ENCODE measurements at places on chromosomes 1 and 21.

GRCh38 chr1:91608876-91609275 lies 108.2 kb downstream of the CDC7 start:
- DNase-seq = no peak

DNA sequence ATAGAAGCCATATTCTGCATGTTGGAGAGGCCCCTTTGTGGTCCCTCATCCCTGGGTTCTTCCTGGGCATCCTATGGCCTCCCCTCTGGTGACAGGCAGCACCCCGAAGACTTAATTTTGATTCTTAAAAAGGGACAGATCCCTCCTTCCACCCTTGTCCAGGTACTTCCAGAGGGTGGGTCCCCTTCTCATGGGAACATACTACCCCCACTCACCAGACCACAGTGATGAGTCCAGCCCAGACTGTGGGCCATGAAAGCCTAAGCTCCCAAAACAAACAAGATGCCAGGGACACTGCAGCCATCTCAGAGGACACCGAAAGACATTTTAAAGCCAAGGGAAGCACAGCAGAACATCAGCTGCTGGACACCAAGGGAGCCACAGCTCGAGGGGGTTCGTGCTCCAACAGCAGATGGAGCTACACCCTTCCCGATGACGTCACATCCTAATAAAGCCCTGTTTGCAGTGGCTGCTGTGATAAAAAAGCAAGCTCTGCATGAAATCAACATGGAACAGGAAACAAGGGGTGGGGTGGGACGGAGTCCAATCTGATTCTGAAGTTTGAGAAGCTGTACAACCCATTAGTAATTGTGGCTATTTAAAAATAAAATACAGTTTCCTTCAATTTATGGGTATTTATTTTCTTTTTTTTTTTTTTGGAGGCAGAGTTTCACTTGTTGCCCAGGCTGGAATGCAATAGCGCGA lies 32.4 kb downstream of the GNB1 start:
- DNase-seq = no peak

DNA sequence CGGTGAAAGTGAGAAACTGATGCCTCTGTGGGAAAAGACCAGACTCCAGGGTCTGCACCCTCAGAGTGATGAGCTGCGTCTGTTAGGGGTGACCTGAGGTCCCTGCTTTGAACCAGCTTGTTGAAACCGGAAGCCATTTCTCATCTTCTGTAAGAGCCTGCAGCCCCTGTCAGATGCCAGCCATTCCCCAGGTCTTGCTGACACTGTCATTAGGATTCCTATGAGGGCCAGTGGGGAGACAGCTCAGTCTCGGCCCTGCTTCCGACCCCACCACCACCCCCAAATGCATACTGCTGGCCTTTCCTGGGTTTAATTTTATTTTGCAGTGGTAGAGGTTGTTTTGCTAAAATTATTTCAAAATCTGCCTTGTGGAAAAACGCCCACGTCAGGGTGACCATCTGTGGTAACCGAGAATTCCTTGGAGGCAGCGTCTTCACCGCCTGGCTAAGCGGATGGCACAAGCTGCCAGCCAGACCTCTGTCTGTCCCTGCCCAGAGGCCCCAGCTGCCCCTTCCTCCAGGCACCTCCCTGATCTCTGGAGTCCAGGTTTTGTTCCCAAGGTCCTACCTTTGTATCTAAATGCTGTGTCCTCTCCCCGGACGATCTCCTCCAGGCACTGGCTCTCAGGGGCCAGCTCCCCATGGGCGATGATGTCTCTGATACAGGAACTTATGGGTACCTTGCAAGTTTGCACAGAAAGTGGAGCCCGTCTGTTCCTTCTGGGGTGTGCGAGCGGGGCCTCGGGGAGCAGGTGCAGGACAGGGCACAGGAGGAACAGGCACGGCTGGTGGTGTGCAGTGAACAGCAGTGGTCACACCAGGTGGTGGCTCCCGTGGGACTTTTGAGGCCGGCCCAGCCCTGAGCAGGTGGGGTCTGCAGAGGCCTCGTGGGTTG lies 49.9 kb downstream of the PRKCZ start:
- no peak for DNase-seq

DNA sequence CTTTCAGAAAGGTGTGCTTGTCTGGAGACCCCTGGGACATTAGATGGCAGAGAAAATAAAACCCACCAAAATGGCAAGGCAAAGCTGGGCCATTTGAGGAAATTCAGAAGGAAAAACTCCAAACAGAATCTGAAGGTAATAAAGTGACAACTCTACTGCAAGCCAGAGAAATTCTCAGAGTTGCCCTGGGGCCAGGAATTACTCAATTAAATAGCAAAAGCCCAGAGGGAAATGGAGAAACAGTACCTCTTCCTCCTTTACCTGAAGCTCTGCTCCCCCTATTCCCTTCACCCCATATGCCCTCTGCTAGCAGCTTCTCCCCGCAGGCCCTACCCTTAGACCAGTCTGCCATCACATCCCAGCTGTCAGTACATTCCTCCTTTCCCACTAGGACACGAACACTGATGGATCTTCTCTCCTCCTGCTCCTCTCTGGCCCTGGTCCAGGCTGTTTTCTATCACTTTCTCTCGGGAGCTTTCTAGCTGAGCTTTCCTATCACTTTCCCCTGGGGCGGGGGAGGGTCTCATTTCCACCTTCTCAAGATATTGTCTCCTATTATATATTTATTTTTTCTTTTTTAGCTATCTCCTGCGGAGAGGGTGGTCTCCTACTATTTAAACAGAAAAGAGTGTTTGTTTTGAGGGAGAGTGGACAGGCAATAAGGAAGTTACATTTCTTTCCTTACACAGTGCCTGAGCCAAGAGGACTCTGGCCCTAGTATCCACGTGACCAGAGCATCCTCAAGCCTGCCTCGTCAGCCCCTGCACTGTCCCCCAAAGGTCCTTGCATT lies 47.7 kb upstream of the RBM15 start:
- DNase-seq = no peak

DNA sequence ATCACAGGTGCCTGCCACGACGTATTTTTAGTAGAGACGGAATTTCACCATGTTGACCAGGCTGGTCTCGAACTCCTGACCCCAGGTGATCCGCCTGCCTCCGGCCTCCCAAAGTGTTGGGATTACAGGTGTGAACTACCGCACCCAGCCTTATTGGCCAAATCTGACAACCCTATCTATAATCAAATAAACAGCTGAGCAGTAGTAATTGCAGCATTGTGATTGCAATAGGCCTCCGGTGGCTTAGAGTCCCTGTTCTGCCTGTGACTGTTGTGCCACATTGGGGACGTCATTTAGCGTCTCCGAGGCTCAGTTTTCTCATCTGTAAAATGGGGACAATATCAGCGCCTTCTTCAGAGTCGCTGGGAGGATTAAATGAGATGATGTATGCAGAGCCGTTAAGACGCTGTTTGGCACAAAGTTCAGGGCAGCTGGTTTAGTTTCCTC lies 569 bp upstream of the CAPN2 start:
- no peak for DNase-seq

GRCh38 chr21:46393941-46394594 lies 64.6 kb upstream of the DIP2A start:
- DNase-seq = no peak

DNA sequence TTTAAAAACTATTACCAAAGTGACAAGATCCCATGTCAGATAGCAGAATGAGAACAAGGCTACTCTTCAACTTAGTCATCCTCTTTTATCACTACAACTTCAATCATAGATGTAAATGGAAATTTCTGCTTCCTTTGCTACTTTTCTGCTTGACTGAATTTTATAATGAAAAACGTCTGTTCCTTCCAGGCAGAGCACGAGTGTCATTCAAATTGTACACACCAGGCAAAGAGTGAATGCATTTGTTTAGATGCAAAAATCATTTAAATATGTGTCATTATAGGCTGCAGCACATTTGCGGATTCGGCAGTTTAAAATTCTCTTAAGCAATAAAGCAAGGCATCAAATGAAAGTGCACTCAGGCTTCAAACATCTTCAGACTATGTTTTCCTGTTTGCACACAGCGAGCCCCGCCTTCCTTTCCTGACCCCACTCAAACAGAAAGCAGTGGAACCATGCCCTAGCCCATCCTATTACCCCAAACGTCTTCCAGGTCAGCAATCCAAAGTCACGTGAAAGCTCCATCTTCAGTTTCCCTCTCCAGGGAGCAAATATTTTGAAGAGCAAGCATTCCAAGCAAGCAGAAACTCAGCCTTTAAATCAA lies 99.6 kb downstream of the APP start:
- no peak for DNase-seq

GRCh38 chr1:202706851-202707250 lies 3.4 kb downstream of the SYT2 start:
- no peak for DNase-seq

All from NCI-H187 (cell line).